ENCODE measurements at places on chromosomes 2 and 18. TPM values are rescaled to one million over a fixed set of nuclear protein-coding genes. Genes with fewer than 3 reads are reported as not detected.

- no peak for DNase-seq
Observed at GRCh38 chr2:18402831-18403230, 157.6 kb downstream of the RDH14 start.

DNA sequence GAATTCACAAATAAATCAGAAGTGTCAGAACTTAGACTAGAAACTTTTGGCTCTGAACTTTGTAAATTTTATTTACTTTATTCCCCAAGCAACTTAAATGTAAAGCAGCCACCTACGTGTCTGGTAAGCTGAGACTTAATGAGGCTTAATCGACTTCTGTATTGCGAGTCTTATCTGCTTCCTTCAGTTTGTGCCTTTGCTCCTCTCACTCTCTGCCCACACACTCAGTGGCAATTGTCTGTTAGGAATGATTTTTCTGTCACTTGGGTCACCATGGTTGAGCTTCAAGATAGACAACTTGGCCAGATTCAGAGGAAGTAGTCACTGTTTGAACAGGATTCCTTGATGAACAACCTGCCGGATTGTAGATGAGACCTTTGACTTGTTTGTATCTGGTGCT lies 691.4 kb upstream of the FSHR start:
- DNase-seq, result no peak

Gene PARD3B
- 3.7 TPM for polyA plus RNA-seq

Gene SERPINB7
- polyA plus RNA-seq, result not detected

DNA sequence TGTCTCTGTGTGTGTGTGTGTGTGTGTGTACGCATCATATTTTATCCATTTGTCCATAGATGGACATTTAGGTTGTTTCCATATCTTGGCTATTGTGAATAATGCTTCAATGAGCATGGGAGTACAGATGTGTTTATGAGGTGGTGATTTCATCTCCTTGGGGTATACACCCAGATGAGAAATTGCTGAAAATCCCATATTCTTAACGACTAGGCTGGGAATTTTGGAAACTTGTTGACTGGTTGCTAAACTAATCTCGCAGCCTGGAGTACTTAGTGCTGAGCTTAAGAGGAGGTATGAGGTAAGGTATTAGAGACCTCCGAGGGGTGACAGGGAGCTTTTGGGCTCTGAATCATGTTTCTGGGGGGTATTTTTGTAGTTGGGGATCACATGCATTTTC lies 66.0 kb upstream of the SPRED2 start:
- no peak for DNase-seq

DNA sequence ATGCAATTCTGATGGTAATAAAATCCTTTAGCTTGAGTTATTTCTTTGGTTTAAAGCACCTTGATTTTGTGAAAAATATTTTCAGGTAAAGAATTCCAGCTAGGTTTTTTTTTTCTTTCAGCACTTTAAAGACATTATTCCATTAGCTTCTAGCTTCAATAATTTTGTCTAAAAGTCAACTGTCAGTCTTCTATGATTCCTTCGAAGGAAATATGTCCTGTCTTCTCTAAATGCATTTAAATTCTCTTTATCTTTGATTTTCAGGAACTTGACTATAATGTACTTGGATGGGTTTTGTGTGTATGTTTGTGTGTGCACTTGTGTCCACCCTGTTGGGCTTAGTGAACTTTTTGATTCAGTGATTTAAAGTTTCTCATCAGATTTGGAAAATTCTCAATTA lies 4.7 kb downstream of the LONRF2 start:
- no peak for DNase-seq

- DNase-seq, result no peak
Observed at GRCh38 chr2:241261628-241262027, 53.8 kb downstream of the HDLBP start.

DNA sequence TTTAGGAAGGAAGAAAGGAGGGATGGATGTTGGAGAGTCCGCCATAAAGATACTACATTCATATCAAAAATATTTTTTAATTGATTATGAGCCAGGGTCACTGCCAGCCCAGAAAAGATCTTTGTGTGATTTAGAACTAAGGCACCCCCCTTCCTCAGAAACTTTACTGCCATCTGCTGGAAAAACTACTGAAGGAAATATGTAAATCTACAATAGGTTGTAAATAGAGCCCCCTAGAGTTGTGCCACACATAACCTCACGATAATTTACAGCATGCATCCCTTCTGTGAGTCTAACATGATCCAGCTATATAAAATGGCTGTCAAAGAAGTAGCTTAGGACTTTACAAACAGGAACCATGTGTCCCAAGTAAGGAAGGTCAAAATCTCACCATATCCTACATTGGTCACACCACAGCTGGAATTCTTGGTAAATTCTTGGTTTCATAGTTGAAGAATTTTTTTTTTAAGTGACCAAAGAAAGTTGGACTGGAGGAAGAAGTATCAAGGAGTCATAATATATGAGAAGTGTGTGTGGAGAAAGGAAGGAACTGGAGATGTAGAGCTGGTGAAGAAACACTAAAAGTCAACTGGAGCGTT lies 152.5 kb downstream of the CYP26B1 start:
- DNase-seq, result no peak

DNA sequence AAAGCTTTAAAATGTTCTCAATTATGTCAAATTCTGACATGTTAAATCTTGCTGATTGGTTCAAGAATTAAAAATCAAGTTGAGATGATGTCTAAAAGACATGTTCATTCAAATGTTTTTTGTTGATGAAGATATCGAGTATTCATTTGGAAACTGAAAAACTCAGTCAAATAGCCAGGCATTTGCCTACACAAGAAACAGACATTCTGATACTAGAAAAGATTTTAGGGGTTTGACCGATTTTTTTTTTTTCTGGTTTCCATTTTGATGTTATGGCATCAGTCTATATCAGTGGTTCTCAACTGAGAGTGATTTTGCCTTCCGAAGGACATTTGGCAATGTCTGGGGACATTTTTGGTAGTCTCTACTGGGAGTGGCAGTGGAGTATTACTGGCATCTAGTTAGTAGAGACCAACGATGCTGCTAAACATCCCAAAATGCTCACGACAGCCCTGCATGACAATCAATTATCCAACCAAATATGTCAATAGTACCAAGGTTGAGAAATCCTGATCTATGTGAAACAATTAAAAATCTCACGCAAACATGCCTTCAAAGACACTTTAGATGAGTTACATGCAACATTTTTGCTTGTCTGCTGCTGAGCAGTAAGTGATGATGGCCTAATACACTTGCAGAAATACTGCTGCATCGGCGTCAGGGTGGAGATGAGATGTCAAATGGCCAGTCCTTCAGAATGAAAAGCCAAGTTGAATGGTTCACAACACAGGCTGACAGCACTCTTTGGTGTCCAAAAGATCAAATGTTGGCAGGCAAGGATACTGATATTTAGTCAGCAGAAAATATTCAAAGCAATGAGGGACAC lies 12.5 kb downstream of the RASGRP3 start:
- no peak for DNase-seq

Gene NEB
- 4.0 TPM for polyA plus RNA-seq

- DNase-seq, result peak; percentile 31
Observed at GRCh38 chr2:126244937-126245336, 411.0 kb upstream of the GYPC start.

GRCh38 chr2:140597836-140598235 lies 1533.0 kb downstream of the LRP1B start:
- DNase-seq, result no peak

Gene SULT1C4
- 0.73 TPM for polyA plus RNA-seq

- no peak for DNase-seq
Observed at GRCh38 chr2:65576861-65577601, 144.6 kb upstream of the SPRED2 start.

DNA sequence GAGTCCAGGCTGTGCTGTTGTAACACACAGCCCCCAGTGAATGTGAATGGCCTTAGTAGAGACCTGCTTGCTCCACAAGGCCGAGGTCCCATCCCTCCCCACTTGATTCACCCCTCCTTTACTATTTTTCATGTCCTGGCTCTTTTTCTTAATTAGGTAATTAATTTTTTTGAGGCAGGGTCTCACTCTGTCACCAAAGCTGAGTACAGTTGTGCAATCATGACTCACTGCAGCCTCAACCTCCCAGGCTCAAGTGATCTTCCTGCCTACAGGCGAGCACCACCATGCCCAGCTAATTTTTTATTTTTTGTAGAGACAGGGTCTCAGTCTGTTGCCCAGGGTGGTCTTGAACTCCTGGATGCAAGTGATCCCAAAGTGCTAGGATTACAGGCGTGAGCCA lies 19.3 kb downstream of the FBLN7 start:
- no peak for DNase-seq

DNA sequence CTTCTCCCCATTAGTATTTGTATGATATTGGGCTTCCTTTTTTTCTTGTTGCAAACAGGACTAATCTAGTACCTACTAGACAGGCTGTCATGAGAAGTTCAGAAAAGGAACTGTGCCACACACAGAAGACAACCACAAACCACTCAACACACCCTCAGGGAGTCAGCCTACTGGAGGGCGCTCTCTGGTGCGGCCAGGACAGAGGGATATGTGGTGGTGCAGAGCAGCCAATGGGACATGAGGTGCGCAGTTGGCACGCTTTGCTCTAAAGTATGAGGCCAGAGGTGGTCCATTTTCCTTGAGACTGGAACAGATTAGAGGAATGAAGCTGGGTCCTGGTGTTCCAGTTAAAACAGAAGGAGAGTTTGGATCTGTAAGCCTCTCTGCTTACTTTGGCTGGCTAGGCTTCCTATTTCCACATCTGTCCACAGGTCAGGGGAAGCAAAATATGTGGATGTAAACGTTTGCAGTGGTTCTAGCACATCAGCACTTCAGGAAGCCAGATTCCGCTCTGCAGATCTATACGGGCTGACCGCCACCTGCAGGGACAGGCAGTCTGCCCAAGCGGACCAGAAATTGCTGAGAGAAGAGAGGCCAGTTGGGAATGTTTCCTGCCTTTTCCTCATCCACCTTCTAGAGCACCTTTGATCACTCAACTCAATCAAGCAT lies 114.1 kb downstream of the GFPT1 start:
- DNase-seq, result no peak

Gene FAM124B
- 0.25 TPM for polyA plus RNA-seq

Gene NT5DC4
- not detected for polyA plus RNA-seq

GRCh38 chr2:100235098-100235497 lies 87.2 kb downstream of the LONRF2 start:
- peak; percentile 25 for DNase-seq

GRCh38 chr2:16186661-16187481 lies 246.5 kb downstream of the MYCN start:
- no peak for DNase-seq

GRCh38 chr2:102603904-102604303 lies 15.4 kb upstream of the SLC9A2 start:
- DNase-seq, result no peak

GRCh38 chr2:22701561-22702160 lies 683.3 kb upstream of the KLHL29 start:
- no peak for DNase-seq

DNA sequence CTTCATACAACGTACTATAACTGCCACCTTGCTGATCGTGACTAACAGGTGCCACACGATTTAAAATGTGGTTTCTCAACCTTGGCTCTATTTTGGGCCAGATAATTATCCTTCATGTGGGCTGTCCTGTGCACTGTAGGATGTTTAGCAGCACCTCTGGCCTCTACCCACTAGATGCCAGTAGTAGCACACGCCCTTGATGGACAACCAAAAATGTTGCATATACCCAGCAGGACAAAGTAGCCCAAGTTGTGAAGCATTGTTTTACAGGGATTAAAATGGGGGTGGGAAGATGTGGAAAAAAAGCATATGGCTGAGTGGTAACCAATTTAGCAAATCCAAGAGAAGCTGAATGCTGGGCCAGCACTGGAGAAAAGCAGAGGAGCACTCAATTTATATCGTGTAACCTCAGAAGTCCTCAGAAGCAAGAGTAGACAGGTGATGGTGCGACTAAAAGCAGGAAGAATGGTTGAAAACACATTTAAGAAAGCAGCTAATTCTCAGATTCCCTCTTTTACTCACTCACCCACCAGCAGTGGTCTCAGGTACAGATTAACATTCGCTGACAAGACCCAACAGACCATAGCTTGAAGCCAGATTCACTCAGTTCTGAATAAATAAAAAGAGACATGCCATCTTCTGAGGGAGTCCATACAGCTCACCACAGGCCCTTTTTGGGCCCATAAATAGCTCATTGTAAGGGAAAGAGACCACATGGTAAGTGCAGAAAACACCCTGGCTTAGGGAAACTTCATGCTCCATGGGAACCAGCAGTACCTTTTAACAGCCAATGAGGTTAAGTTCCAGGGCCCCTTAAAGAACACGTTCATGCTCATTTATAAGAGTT lies 50.6 kb downstream of the RAPH1 start:
- peak; percentile 72 for DNase-seq

Gene PLGLB1
- polyA plus RNA-seq, result 0.50 TPM

GRCh38 chr2:30716123-30716900 lies 90.9 kb downstream of the CAPN13 start:
- DNase-seq, result peak; percentile 19

DNA sequence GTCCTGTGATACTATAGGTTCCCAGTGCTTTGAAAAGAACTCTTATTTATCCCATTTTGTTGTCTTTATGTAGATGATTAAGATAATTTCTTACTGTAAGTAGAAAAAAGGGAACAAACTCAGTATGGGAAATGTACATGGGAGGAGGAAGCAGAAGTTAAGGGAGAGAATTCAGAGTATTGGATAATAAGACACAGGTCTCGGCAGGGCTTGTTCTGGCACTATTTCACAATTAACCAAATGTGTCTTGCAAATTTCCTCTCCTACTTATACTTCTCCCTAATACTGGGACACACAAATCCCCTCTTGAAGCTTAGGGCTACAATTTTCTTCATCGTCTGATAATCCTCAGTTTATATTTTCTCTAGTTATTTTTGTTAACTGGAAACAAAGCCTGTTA lies 744.0 kb downstream of the ADCYAP1 start:
- no peak for DNase-seq

GRCh38 chr18:79707239-79707638 lies 27.6 kb downstream of the CTDP1 start:
- DNase-seq, result no peak

GRCh38 chr2:213863541-213863940 lies 547.3 kb upstream of the VWC2L start:
- DNase-seq, result no peak

Gene PFN4
- 0.56 TPM for polyA plus RNA-seq

Gene CDCA7
- polyA plus RNA-seq, result 13.0 TPM

DNA sequence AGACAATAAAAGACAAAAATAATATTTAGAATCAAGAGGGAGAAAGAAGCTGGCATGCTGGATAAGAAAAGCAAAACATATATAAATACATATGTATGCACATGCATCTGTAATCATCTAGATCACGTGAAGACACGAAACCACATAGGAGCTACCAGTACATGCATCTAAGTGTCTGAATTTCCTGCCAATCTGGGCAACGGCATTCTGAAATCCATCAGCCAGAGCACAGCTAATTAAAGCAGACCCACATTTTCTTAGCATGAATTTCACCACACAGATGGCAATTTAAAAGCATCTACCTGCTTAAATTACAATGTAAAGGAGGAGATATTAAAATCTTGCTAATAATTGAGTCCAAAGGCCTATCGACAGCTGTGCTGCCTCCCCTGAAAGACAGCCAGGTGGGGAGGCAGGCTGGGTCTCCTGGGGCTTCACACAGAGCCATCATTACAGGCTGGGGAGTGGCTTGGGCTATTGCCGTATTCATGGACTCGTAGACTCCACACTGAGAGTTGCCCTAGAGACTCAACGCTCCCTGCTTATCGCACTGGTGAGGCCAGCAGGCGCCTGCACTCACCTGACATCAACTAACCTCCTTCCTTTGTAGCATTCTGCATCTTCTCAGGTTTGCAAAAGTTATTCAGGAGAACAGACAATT lies 272.5 kb upstream of the PXDN start:
- no peak for DNase-seq

Gene DUSP19
- polyA plus RNA-seq, result 4.3 TPM

All from stomach (tissue), 19 donors.